ENCODE measurements at places on chromosomes 6 and 20.
A peak's percentile ranks its signal among the peaks of the same experiment; 100 is the strongest.

GRCh38 chr6:134373282-134373922, 55.5 kb upstream of the SGK1 start:
- DNase-seq = peak; percentile 83

DNA sequence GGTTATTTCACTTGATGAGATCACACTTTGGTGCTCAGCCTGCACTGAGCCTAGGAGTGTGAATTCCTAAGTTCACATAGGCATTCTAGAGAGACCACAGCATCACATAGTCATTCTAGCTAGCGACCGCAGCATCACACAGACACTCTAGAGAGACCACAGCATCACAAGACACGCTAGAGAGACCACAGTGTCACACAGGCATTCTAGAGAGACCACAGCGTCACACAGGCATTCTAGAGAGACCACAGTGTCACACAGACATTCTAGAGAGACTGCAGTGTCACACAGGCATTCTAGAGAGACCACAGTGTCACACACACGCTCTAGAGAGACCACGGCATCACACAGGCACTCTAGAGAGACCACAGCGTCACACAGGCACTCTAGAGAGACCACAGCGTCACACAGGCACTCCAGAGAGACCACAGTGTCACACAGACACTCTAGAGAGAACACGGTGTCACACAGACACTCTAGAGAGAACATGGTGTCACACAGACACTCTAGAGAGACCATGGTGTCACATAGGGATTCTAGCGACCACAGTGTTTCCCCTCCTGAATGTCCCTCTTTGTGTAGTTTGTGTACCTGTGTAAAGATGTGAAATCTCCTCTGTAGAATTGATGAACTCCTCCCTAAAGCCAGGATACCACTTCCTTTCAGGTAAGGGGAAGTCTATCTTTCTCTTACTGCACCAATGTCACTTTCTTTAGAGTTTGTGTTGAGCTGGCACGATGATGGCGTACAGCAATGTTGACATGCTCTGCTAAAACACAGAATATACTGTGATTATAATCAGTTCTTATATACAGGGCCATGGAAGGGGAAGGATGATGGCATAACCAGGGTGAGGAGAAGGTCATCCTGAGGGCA, 169.4 kb downstream of the ZDHHC14 start:
- no peak for DNase-seq

DNA sequence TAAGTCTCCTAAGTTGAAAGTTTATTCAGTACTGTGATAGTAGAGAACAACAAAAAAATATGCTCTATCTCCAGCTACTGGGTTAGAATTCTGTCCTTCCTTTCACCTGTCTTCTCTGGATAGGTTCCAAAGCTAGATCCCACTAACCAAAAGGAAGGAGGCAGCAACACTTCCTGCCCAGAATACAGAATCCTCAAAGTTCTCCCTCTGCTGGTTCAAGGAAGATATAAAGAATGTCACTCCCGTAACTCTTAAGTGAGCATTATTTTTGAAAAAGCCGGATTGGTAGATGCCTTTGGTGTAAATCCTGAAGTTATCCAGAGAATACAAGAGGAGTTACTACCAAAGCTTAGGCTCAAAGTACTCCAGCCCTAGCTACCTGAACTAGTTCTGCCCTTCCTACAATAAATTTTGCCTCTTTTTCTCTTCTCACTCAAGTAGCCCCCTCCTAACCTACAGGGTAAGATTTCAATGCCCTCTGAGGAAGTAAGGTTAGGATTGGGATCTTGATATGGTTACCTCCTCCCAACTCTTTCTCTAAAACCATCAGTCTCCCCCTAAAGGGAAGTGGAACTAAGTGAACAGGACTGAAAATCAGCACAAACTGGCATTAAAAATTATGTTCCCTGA, 26.0 kb upstream of the CRIP3 start:
- peak; percentile 69 for DNase-seq

DNA sequence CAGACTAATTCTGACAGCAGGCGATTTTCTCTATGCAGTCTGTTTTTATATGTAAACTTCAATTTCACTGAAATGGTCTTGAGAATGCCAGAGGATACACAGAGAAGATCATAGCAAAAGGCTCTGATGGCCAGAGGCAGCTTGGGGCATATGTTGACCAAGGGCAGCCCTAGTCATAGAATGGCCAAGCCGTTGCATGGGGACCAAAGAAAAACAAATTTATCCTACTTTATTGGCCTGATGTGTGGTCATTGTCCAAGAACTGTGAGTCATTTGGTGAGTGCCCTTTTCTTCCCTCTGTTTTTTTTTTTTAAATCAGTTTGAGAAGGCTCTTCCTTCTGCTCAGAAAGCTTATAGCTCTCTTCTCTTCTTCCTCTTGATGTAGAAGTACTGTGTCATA, 5.8 kb downstream of the HDGFL1 start:
- no peak for DNase-seq

DNA sequence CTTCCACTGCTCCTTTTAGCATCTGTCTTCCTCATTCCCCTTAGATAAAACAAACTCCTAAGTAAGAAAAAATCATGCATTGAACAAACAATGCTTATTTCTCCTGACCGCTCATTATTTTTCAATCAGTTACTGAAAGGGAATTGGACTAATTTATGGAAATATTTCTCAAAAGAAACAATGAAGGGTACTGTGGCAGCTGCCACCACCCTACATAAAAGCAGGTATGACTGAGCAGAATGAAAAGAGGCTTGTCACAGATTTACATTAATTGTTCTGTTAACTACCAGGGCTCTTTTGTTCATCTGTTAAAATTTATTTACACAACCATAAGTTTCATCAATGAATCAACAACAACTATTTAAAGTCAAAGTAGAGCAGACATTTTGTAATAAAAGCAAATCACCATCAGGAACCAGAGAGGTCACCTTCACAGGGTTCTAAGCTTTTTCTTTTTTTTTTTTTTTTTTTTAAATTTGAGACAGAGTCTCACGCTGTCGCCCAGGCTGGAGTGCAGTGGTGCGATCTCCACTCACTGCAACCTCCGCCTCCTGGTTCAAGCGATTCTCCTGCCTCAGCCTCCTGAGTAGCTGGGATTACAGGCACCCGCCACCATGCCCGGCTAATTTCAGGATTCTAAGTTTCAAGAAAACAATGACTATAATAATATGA, 204.0 kb downstream of the PTPRK start:
- DNase-seq = no peak

DNA sequence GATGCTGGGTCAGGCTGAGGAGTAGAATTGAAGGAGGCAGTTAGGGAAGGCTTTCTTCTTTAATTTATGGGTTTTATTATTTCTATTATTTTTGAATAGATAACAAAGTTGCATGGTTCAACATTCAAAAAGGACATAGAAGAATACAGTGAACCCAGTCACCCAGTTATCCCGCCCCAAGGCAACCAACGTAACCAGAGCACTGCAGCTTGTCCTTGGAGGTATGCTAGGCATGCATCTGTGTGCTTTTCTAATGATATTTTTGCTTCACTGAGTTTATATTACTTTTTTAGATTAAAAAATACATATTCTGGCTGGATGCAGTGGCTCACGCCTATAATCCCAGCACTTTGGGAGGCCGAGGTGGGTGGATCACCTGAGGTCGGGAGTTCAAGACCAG, 47.4 kb upstream of the DSN1 start:
- DNase-seq = no peak

DNA sequence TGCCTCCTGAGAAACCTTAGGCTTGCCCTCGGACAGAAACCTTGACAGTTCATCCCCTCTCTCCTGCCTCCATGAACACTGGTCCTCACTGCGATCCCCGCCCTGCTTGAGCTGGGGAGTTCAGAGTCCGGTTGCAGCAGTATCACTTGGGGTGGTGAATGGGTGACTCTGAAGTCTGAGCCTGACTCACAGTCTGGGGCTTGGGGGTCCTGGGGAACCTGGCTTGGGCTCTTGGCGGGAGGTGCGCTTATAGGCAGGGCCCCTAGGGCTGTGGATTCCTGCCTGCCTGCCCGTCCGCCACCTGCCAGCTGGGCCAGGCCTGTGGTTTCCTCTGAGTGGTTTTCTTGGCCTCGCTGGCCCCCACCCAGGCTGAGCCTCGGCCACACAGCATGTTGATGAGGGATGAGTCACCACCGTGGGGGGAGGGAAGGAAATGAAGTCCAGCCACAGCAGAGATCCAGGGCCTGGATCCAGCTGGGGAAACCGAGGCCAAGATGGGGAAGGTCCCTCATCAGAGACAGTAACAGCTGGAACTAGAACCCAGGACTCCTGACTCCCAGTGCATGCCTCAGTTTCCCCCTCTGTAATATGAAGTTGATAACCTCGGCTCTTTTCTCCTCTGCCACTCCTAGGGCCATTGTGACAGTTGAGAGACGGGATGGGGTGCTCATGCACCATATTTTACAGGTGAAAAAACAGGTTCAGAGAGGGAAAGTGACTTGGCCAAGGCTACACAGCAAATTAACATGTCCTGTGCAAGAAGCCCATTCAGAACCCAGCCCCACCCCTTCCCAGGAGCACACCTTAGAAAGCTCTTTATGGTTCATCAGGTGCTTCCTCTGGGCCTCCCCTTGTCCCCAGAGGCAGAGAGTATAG, 9.2 kb downstream of the FOXS1 start:
- peak; percentile 71 for DNase-seq

GRCh38 chr20:39849171-39849570, 839.9 kb downstream of the MAFB start:
- no peak for DNase-seq

DNA sequence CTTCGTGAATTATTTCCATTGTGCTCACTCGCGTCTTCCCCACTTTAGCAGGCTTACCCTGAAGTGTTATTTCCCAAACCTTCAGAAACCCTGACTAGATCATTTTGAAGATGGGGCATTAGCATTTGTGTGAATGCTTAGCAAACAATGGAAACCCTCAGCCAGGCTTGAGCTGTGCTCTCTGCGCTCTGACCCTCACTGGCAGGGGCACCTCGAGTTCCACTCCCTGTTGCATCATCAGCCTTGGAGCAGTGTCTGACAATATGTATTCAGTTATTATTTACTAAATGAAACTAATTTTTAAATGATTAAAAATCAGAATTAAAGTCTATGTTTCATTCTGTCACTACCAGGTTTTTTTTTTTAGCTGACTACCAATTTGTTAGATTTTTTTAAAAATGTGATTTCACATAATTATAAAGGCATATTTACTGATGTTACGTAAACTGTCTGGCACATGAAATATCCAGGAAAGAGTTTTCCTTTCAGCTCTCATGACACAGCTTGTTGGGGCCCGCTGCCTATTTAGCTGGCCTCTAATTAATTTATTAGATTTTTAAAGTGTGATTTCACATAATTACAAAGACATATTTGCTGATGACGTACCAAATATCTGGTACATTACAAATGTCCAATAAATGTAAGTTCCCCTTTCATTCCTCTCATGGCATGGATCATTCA, 155.2 kb downstream of the PACRG start:
- DNase-seq = peak; percentile 32

DNA sequence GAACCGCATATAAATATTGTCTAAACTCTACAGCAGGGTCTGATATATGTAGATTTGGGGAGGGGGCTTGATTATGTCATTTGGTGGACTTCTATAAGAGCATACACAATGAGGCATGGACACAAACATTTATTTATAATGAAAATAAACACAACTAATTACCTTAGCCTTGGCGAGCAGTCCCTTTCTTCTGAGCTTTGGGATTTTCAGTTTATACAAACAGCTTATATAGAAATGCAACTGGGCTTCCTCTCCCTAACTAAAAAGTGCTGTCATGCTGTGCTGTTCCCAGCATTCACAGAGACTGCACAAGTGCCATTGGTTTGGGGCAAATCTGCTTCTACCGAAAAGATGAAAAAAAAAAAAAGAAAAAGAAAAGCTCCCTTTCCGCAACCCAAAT, 69.9 kb downstream of the AKAP12 start:
- no peak for DNase-seq

- peak; percentile 39 for DNase-seq
These were observed 1.3 kb downstream of the SEC63 start for GRCh38 chr6:107956586-107957307.

DNA sequence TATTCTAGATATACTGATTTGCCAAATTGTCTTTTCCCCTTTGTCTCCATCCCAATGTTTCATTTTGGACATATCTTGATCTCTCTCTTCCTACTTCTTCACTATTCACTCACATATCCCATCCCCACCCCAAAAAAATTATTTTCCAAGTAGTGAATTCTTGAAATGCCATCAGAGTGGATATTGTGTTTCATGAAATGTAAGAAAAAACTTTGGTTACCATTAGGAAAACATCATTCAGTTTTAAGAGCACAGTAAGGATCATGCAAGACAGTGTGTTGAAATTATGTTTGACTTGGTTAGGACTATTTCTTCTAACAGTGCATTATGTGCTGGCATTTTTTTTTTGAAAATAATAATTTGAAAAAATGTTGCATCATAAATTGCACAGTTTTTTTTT, 5.7 kb downstream of the RSPO3 start:
- no peak for DNase-seq

DNA sequence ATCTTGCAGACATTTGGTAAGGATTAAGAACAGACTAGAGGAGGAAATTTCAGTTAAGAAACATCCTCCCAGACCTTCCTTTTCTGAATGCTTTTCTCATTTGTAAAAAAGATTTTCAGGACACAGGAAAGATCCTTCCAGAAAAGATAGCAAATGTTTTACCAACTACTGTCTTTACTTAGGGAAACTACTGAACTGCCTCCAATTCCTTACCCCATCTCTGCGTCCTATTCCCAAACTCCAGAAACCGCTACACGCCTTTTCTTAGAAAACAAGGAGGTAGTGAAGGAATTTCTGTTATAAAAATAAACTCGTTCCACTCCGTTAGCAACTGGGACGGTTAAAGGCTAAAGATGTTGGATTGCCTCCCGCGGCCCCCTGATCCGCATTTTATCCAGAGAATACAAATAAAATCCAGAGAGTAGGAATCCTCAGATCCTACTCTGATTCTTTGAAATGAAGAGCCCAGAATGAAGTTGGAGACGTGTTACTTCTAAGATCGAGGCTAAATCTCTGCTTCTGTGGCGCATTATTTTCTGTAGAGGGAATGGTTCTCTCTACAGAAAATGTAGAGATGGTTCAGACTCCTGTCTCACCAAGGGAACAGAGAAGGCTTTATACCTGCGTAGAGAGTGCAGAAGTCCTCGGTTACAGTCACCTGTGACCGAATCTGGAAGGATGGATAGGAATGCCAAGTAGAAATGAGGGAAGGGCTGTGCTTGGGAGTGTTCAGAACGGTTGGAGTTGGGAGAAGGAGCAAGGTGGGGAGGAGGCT, 133.0 kb downstream of the GPX5 start:
- DNase-seq = no peak

DNA sequence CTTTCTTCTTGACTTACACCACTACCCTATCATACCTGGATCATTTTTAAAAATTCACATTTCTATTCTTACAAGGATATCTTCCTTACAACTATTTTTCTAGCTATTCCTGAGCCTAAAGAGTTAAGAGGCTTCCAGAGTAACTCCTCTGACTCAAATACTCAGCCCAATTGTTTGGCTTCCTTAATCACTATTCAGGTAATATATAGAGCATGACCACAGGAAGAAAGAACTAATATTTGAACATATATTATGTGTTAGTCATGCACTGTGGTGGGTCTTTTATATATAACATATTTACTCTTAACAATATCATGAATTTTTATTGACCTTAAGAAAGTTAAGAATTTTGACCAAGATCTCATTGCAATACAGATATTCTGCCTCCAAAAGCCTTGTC, 42.0 kb upstream of the ID4 start:
- DNase-seq = peak; percentile 2

GRCh38 chr20:4509825-4510522, 211.7 kb upstream of the PRND start:
- DNase-seq = peak; percentile 42
